ENCODE measurements at places on chromosomes 6 and 20.

- DNase-seq: no peak
Observed at GRCh38 chr6:78397499-78397898, 469.9 kb upstream of the IRAK1BP1 start.

DNA sequence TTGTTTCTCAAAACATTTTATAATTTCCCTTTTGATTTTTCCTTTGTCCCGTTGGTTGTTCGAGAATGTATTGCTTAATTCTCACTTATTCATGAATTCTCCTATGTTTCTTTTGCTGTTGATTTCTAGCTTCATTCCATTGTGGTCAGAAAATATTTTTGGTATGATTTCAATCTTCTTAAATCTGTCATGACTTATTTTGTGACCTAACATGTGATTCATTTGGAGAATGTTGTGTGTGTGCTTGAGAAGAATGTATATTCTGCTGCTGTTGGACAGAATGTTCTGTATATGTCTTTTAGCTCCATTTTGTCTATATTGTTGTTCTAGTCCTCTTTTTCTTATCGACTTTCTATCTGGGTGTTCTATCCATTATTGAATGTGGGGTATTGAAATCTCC is 286.2 kb upstream of the RNF217 start:
- no peak for DNase-seq

DNA sequence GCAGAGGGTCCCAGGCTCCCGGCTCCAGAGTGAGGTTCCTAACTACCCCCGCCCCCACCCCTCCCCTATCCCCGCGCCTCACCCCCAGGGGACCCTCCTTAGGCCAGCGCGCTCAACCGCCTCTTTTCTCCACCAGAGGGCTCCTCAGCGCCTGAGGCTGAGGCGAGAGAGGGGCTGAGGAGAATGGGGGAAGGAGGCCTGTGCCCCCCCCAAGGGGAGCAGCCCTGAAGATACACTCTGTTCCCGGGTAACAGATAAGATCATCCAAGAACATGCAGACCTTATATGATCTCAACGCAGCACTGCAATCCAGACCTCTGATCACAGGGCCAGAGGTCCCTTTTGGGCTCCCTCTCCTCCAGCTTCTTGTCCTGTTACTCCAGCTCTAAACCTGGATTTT is 43.3 kb upstream of the MRPS10 start:
- peak; percentile 50 for DNase-seq

DNA sequence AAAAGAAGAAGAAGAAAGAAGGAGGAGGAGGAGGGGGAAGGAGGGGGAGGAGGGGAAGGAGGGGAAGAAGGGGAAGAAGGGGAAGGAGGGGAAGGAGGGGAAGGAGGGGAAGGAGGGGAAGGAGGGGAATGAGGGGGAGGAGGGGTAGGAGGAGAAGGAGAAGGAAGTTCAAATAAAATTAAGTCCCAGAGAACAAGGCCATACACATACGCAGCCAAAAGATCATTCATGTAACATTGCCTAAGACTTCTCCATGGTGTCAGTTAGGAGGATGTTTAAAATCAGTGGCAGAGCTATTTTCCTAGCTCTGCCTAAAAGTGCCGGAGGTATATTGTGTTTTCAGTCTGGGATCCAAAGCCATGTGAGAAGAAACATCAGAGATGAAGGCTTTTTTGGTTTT is 75.8 kb downstream of the PLCB4 start:
- DNase-seq: no peak

DNA sequence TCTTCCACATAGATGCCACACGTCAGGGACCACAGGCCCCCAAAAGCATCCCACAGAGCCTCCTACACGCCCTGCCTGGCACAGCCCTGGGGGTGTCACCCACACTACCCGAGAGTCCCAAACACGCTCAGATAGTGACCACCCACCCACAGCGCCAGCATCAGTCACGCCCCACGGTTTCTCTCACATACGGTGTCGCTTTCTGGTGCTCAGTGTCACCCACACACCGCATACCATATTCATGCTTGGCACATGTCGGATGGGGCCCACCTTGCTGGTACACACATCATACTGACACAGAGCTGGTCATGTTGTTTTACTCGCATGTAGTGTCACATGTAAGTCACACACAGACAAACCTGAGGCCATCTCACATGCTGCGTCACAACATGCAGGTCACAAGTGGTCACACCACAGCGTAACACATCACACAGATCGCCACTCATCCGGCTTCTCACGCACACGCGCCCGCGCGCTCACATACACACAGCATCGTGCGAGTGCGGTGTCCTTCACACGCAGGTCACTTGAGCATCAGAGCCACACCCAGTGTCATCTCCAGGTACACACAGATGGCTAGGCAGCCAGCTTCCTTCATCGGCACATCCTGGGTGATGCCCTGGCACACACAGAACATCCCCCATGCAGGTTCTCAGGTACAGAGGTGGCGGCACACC is 3.4 kb downstream of the TEAD3 start:
- DNase-seq: no peak

DNA sequence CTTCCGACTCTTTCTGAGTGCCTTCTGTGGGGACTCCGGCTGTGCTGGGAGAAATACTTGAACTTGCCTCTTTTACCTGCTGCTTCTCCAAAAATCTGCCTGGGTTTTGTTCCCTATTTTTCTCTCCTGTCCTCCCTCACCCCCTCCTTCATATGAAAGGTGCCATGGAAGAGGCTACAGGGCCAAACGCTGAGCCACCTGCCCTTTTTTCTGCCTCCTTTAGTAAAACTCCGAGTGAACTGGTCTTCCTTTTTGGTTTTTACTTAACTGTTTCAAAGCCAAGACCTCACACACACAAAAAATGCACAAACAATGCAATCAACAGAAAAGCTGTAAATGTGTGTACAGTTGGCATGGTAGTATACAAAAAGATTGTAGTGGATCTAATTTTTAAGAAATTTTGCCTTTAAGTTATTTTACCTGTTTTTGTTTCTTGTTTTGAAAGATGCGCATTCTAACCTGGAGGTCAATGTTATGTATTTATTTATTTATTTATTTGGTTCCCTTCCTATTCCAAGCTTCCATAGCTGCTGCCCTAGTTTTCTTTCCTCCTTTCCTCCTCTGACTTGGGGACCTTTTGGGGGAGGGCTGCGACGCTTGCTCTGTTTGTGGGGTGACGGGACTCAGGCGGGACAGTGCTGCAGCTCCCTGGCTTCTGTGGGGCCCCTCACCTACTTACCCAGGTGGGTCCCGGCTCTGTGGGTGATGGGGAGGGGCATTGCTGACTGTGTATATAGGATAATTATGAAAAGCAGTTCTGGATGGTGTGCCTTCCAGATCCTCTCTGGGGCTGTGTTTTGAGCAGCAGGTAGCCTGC is 4.8 kb downstream of the PIM1 start:
- peak; percentile 36 for DNase-seq

DNA sequence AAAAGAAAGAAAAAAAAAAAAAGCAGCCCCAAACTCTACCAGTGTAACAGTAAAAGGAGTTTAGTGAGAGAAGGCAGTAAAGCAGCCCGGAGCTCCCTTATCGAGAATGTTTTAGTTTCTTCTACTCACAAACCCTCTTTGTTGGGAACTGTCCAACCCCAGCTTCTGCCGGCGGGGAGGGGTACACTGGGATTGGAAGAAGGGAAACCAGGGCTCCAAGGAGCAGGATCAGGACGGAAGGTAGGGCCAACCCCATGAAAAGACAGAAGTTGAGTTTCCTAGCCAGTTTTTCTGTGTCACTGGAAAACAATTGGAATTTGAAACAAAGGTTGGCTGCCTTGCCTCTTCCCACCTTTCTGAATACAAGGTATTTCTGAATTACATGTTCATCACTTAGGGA is 66.0 kb downstream of the KIZ start:
- no peak for DNase-seq

- DNase-seq: peak; percentile 53
Observed at GRCh38 chr6:141484711-141485110, 648.0 kb upstream of the GJE1 start.

- no peak for DNase-seq
Observed at GRCh38 chr6:161104966-161105365, 113.4 kb downstream of the MAP3K4 start.

- no peak for DNase-seq
Observed at GRCh38 chr6:26459023-26459810, 1.5 kb downstream of the BTN2A1 start.

GRCh38 chr6:132096996-132097395 is 145.8 kb upstream of the CCN2 start:
- DNase-seq: no peak

GRCh38 chr6:40171343-40171742 is 237.1 kb upstream of the MOCS1 start:
- no peak for DNase-seq

DNA sequence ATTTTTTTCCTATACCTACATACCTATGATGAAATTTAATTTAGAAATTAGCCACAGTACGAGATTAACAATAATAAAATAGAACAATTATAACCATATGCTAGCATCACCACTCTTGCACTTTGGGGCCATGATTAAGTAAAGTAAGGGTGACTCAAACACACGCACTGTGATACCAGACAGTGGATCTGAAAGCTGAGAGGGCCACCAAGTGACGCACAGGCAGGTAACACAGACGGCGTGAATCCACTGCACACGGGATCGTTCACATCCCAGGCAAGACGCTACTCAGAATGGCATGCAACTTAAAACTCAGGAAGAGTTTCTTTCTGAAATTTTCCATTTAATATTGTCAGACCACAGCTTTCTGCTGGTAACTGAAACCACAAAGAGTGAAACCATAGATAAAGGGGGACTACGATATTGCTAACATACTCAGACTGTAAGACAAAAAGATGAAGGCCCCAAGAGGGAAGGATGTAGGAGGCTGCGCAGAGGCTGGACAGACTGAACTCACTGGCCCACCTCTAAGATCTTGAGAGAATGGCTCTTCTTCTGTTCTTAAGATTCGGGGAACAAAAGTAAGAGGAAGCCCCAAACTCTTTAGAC is 17.9 kb downstream of the RRBP1 start:
- no peak for DNase-seq

- DNase-seq: no peak
Observed at GRCh38 chr6:122620902-122621301, 10.7 kb downstream of the PKIB start.

GRCh38 chr20:11083841-11084240 is 410.0 kb upstream of the JAG1 start:
- no peak for DNase-seq

DNA sequence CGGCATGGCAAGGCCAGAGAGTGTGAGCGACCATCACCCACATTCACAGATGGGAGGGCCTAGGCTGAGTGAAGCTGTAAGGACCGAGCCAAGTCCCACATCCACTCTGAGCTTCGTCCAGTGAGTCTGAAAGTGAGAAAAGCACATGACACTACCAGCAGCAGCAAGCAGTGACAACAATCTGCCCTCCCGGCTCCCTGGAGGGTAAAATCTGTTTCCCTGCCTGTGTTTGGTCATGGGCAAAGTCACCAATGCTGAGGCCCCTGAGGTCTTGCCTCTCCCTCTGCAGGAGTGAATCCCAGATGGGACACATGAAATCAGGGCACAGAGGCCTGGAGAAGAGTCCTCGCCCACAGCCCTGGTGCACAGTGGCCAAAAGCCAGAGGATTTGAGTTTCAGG is 6.4 kb upstream of the CST7 start:
- DNase-seq: no peak

DNA sequence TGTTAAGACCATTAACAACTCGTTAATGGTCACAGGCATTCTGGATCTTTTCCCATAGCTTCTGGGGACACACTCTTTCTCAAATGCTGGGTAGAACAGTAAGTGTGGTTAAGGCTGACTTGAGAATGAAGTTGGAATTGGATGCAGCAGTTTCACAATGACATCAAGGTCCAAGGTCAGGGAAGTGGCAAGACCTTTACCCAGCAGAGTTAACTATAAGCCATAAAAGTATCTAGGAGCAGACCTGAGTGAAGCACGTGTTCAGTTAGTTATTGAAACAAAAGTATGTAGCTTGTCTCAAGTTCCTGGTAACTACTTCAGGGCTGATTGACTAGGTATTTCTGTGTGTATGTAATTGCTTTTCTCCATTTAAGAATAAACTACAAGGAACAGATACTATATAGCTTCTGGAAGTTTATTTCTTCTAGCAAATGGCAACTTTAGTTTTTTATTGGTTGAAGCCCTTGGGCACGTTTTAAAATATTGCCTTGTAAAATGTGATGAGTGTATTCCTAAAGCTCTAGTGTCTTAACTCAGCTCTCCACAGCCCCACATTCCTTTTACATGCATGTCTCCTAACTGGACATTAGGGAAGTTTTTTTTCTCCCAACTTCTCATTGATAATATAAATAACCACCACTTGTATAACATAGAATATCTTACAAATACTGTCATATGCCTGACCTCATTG is 479.0 kb upstream of the CITED2 start:
- no peak for DNase-seq

GRCh38 chr6:107386340-107386739 is 73.0 kb downstream of the PDSS2 start:
- DNase-seq: no peak
